ENCODE measurements at places on chromosomes 1 and 21. TPM values are rescaled to one million over a fixed set of nuclear protein-coding genes. Genes with fewer than 3 reads are reported as not detected.

The NMNAT2 gene
- total RNA-seq: 0.81 TPM

DNA sequence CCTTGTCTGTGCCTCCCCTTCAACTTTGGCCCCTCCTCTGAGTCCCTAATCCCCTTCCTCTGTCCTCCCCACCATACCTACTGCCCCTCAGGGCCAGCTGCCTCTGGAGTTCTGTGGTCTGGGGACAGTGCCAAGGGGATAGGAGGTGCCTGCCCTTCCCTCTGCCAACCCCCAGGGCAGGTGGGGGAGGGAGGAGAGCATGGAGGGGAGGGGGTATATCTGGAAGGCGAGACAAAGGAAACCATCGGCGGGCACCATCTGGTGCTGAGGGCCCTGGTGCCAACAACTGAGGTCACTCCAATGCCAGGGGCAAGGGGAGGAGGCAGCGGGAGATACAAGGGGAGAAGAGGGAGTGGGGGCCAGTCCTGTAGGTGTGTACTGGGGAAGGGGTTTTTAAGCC is 9.6 kb downstream of the RAB25 start:
- H3K36me3 ChIP-seq: peaks cover 19% of the 10 kb centered on the region
- H3K4me3 ChIP-seq: no peak overlapping the region
- no peak for DNase-seq
- no peaks in the 10 kb centered on the region for H3K27me3 ChIP-seq
- peaks cover 11% of the 10 kb centered on the region for H3K4me1 ChIP-seq
- H3K27ac ChIP-seq: no peak overlapping the region

DNA sequence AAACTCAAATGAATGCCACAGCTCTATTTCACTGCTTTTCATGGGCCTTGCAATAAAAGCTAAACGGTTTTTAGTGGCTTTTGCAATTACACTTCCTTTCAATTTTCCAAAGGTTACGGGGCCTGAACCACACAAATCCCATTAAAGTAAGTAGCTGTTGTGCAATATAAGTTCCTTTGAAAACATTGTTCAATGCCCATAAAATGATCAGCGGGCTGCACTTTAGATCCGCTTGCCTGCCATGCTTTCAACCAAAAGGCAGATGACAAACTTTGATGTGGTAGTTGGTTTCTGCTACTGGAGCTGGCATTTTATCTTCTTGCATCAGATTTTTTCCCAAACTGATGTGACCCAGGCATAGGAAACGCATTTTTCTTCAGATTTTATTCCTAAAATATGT is 50.2 kb downstream of the PRRX1 start:
- H3K27ac ChIP-seq: no peak overlapping the region
- DNase-seq: no peak
- no peaks in the 10 kb centered on the region for H3K36me3 ChIP-seq
- peaks cover 1% of the 10 kb centered on the region for H3K4me1 ChIP-seq
- no peaks in the 10 kb centered on the region for H3K27me3 ChIP-seq
- no peak overlapping the region for H3K4me3 ChIP-seq

- H3K27ac ChIP-seq: no peak overlapping the region
- no peaks in the 10 kb centered on the region for H3K4me1 ChIP-seq
- H3K27me3 ChIP-seq: no peaks in the 10 kb centered on the region
- DNase-seq: no peak
- no peak overlapping the region for H3K4me3 ChIP-seq
These were observed 36.8 kb upstream of the RPF1 start for GRCh38 chr1:84442256-84442655.

- H3K4me3 ChIP-seq: no peak overlapping the region
- peaks cover 50% of the 10 kb centered on the region for H3K27me3 ChIP-seq
- H3K4me1 ChIP-seq: peaks cover 15% of the 10 kb centered on the region
- no peaks in the 10 kb centered on the region for H3K36me3 ChIP-seq
These were observed 3.7 kb downstream of the KNCN start for GRCh38 chr1:46547481-46548383.

DNA sequence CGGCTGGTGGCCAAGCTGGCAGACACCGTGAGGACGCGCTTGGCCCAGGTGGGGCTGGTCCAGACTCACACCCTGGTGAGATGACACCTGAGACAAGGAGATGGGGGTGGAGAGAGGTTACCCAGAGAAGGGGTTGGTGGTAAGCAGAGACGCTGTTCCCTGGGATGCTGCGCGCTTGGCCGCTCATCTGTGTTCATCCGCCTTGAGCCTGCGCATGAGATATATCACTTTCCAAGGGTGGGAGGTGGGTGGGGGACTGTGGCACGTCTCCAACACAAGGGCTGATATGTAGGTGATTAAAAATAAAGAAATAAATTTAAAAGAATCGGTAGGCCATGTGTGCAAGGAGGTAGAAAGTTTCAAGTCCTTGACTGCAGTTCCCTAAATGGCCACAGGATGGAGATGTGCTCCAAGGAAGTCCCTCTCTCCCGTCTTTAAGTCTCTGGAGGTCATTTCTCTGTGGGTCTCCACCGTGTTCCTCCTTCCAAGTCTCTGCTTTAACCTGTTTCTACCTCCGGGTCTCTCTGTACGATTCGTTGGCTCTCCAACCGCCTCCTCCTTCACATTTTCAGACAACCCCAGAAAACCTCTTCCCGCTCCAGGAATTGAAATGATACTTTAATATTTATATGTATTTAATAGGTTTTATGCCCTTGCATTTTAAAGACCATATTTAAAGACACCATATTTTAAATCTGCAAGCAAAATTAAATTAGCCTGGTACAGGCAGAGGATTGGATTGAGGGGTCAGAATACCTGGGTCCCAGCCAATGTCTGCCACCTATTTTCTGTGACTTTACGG is 4.5 kb downstream of the TTC24 start:
- H3K36me3 ChIP-seq: no peaks in the 10 kb centered on the region
- H3K27ac ChIP-seq: no peak overlapping the region
- peak; percentile 84 for DNase-seq
- no peaks in the 10 kb centered on the region for H3K4me1 ChIP-seq
- no peak overlapping the region for H3K4me3 ChIP-seq

DNA sequence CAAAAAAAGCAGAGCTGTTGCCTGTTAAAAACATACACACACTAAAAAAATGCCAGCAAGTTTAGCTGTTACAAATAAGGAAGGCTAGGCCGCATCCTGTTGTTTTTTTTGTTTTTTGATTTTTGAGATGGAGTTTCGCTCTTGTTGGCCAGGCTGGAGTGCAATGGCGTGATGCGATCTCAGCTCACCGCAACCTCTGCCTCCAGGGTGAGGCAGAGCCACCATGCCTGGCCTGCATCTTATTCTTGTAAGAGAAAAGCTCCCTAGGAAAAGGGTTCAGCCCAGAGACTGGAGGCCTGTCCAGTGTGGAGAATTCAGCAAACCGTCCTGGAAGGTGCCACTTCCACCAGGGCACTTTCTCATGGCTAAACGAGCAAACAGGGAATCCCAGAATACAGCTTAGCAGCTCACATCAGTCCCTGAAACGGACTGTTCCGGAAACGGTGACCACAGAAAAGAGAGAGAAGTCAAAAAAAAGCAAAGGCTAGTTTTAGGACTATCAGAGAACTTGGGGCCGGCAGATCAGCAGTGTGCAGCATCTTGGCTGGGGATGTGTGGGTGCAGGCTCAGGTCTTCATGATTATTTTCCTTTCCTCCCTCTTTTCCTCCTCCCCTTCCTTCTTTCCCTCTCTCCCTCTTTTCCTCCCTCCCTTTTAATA is 283.6 kb downstream of the AJAP1 start:
- H3K27ac ChIP-seq: no peak overlapping the region
- peaks cover 5% of the 10 kb centered on the region for H3K27me3 ChIP-seq
- DNase-seq: no peak
- no peaks in the 10 kb centered on the region for H3K4me1 ChIP-seq

Measured in suprapubic skin (tissue), 4 donors.